Left lung (tissue), 14 donors: ENCODE measurements at places on chromosomes 12 and 14. TPM values are rescaled to one million over a fixed set of nuclear protein-coding genes. Genes with fewer than 3 reads are reported as not detected.

The PTGDR gene
- 0.97 TPM for total RNA-seq

The OLR1 gene
- 52.2 TPM for total RNA-seq

The CCDC175 gene
- not detected for total RNA-seq

The CCDC38 gene
- 0.18 TPM for total RNA-seq

The LRRIQ1 gene
- total RNA-seq = 4.6 TPM

The EMP1 gene
- total RNA-seq = 369 TPM

The LMO3 gene
- total RNA-seq = 228 TPM

The OVCH1 gene
- 0.89 TPM for total RNA-seq

The RASSF8 gene
- total RNA-seq = 39.1 TPM

The TAS2R13 gene
- total RNA-seq = 1.0 TPM

The LHX5 gene
- total RNA-seq = not detected

The TTC6 gene
- total RNA-seq = 7.1 TPM

The PZP gene
- total RNA-seq = 0.38 TPM

The RPL6 gene
- total RNA-seq = 954 TPM

The NKX2-1 gene
- 133 TPM for total RNA-seq

The TMTC2 gene
- 17.2 TPM for total RNA-seq

The GALNT8 gene
- total RNA-seq = 0.50 TPM

The NINJ2 gene
- 13.0 TPM for total RNA-seq

The CYP46A1 gene
- 1.5 TPM for total RNA-seq

The IL23A gene
- 0.73 TPM for total RNA-seq

The FZD10 gene
- total RNA-seq = 0.92 TPM

The TSPAN11 gene
- total RNA-seq = 16.6 TPM

The CAPZA3 gene
- not detected for total RNA-seq

The KRT75 gene
- not detected for total RNA-seq

The IL22 gene
- not detected for total RNA-seq

The KRT80 gene
- total RNA-seq = 30.1 TPM

The KLRC1 gene
- total RNA-seq = 1.3 TPM

The ALKBH1 gene
- 8.8 TPM for total RNA-seq

The SALL2 gene
- 12.4 TPM for total RNA-seq

The FGF6 gene
- not detected for total RNA-seq

The AP5M1 gene
- 43.5 TPM for total RNA-seq

The ABCB9 gene
- 4.5 TPM for total RNA-seq

The TRMT61A gene
- 12.6 TPM for total RNA-seq

The GPR84 gene
- 0.99 TPM for total RNA-seq

The VCPKMT gene
- 5.8 TPM for total RNA-seq

The NFE2 gene
- total RNA-seq = 2.9 TPM

The MYRFL gene
- total RNA-seq = 0.58 TPM
